Renal cortical epithelial cell (primary cell): ENCODE measurements at places on chromosomes 2 and 18.

GRCh38 chr18:44508474-44508873 is 172.2 kb upstream of the SETBP1 start:
- DNase-seq: no peak

- peak; percentile 11 for DNase-seq
Measured at GRCh38 chr2:84776011-84776410, 104.9 kb downstream of the TRABD2A start.

DNA sequence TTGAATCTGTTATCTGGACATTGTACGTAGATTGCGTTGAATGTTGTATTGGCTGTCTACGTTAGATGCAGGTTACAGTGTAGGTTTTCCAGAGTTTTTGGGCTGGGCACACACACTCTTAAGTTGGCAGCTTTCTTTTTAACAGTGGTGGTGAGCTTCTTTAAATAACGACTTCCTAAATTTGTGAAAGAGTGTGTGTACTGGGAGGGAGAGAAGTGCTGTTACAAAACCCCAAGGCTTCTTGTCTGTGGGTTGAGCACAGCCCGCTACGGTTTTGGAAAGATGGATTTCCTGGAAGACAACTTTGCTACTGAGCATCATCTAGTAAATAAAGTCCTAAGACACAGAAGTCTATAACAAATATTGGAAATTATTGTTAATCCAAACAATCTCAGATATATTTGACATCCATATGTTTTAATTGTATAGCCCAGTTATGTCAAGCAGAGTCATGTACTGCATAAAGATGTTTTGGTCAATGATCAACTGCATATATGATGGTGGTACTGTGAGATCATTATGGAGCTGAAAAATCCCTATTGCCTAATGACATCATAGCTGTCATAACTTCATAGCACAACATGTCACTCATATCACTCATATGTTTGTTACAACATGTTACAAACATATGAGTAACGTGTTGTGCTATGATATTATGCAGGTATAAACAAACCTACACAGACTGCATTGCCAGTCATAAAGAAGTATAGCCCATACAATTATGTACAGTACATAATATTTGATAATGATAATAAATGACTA is 7.9 kb upstream of the THUMPD2 start:
- DNase-seq: no peak

GRCh38 chr18:45806226-45806625 is 19.2 kb upstream of the SIGLEC15 start:
- peak; percentile 36 for DNase-seq

DNA sequence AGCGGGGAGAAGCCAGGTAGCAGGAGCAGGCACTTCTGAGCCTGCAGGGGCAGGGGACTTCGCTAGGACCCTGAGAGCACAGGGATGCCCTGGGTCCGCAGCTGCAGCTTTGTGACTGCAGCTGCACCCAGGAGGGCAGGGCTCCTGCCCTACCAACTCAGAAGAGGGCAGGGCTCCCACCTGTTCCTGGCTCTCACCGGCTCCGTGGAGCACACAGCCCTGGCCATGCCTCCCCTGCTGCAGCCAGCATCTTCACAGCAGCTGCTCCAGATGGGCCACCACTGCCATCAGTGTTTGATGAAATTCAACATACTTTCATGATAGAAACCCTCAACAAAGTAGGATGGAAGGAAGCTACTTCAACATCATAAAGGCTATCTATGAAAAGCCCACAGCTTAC is 92.7 kb downstream of the FAM210A start:
- no peak for DNase-seq

DNA sequence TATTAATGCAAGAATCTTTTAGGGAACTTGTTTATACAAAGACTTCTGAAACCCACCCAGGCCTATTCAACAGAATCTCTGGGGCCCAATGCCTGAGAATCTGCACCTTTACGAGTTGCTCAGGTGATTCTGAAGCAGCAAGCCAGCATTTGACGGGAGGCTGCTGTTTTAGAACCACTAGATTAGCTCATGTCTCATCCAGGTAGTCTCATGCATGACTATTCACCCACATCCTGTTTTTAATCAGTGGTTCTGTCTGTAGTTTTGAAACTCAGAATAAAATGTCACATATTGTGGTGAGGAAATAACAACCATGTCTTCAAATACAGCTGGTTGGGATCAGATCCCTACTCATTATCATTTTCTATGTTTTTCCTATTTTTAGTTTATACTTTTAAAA is 39.5 kb downstream of the CYTIP start:
- peak; percentile 75 for DNase-seq

DNA sequence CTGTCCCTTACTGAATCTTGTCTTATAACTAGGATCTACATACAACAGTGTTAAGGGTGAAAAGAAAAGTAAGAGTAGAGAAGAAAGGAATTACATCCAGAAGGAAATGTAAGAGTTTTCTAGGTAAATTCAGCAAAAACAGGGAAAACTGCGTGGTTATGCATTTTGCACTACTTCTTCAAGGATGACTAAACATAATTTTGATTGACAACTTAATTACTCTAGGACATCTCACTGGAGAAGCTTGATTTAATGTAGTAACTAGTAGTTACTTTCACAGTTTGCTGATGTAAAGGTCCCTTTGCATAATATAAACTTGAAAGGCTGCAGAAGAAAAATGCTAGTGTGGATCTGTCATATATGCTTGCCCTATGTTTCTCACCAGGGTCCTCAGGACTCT is 213.4 kb upstream of the CYP26B1 start:
- no peak for DNase-seq

GRCh38 chr2:15177103-15177502 is 384.0 kb downstream of the NBAS start:
- peak; percentile 95 for DNase-seq

- no peak for DNase-seq
Measured at GRCh38 chr18:13987956-13988355, 72.6 kb upstream of the MC2R start.

- no peak for DNase-seq
Measured at GRCh38 chr18:49142216-49142615, 191.5 kb upstream of the SMAD7 start.

GRCh38 chr2:168667156-168667555 is 135.3 kb upstream of the NOSTRIN start:
- no peak for DNase-seq

DNA sequence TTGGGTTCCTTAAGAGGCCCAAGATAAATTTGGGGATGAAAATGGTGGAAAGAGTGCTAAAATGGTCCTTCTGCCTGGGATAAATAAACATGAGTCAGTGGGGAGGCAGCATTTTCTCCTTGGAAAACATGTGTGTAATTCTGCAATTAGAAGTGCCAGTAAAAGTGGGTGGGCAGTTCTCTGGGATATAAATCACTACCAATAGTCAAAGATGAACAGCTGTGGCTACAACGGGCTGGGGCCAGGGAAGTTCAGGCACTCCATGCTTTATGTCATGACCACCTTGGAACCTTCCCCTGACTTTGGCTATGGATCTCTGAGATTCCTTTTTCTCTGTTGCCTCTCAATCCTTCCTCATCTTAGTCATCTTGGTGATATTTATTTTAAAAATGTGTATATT is 56.5 kb upstream of the CYRIA start:
- DNase-seq: no peak

- no peak for DNase-seq
Measured at GRCh38 chr2:237686659-237687136, 59.3 kb downstream of the LRRFIP1 start.

DNA sequence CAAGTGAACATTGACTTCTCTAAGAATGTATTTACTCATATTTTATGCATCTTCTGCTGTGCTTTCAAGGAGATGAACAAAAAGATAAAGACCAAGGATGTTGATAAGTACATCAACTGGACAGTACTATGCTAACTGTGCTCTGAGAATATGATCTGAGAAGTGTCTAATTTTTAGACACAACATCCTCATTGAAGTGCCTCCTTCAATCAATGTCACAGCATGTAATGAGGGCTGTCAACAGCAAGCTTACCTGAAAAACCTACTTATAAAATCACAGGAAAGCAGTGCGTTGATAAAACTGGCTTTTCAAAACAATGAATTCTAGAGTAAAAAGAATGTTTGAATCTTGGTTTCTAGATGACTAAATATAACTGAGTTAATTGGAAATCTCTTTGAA is 452.9 kb upstream of the DSEL start:
- DNase-seq: no peak

GRCh38 chr18:24885276-24885675 is 424.8 kb downstream of the HRH4 start:
- no peak for DNase-seq

- no peak for DNase-seq
Measured at GRCh38 chr18:5452943-5453443, 90.8 kb downstream of the EPB41L3 start.

- DNase-seq: peak; percentile 25
Measured at GRCh38 chr2:37167636-37168180, 10.9 kb upstream of the EIF2AK2 start.

- no peak for DNase-seq
Measured at GRCh38 chr2:200130762-200131166, 175.4 kb downstream of the MAIP1 start.

GRCh38 chr2:240179186-240179815 is 38.8 kb upstream of the OTOS start:
- DNase-seq: no peak

DNA sequence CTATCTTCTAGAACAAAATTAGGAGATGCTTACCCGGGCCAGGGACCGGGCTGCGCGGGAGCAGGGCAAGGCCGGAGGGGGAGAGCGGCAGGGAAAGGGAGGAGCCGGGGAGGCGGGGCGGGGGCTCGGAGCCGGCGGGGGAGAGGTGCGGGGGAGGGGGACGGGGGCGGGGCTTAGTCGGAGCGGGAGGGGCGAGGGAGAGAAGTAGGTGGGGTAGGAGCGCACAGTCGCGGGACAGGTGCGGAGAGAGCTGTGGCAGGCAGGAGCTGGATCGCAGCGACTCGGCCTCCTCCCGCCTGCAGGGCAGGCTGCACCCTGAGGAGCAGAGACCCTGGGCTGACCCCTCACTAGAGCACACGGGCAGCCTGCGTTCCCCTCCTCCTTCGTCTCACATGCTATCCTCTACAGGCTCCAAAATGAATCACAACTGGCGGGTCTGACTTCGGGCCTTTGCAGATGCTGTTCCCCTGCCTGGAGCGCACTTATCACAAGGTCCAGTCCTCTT is 290.3 kb downstream of the CELF4 start:
- no peak for DNase-seq

- DNase-seq: no peak
Measured at GRCh38 chr2:164933671-164934189, 21.6 kb downstream of the SLC38A11 start.

DNA sequence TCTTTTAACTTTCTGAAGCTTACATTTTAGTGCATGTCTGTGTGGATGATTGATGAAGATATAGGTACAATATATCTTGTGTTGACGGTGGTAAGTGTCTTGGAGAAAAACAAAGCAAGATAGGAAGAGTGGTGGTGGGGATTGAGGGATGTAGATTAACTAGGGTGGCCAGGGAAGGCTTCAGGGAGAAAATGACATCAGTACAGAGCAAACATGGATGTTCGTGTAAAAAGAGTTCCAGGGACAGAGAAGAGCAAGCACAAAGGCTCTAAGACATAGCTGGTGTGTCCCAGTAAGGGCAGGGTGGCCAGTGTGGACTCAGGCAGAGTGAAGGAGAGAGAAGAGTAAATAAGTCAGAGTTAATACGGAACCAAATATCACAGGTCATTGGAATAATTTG is 2.7 kb upstream of the CERS6 start:
- no peak for DNase-seq

DNA sequence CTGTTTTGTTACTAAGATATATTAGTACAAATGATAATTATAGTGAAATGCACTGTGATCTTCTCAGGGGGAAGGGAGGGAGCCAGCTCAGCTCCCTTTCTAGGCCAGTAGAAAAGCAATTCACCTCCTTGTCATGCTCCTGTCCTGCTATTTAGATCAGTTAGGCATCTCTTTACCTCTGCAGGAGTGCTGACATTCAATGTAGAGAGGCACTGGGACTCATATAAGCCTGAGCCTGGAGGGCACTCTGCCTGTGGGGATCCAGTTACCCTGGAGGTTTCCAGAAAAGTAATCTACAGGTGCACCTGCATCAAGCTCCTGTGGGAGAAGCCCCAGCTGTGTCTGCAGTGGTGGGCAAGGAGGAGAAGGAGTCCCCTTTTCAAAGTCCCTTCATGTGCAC is 277.0 kb downstream of the CPS1 start:
- DNase-seq: no peak

DNA sequence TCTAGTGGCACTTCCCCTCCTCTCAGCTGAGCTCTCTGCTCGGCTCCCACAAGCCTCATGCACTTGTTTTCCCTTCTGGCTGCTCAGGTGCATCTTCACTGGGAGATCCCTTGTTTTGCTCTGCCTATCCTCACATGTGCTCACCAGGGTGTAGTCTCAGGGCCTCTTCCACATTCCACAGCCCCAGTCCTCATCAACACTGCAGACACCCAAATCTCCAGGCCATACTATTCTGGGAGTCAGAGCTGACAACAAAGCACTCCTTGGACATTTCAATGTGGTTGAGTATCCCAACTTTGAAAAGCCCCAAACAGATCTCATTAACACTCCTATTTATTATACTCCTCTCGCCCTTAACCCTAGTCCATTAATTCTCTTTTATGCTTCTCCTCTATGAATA is 71.3 kb downstream of the CCDC93 start:
- no peak for DNase-seq

DNA sequence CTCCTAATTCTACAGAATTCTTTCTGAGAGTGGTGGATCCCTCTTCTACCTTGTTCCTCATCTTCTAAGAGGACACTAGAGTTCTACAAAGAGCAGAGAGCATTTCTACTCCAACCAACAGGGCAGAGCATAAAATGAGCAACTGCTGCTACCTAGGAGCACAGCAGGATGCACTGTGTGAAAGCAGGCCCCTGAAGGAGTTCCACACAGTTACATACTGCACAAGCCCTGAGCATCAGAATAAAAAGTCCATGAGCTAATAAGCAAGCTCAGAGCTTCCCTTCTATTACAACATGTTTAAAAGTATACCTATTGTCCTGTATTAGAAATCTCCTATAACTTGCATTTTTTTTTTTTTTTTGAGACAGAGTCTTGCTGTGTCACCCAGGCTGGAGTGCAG is 8.4 kb downstream of the FHL2 start:
- no peak for DNase-seq

- no peak for DNase-seq
Measured at GRCh38 chr2:214896274-214896673, 86.8 kb upstream of the BARD1 start.

DNA sequence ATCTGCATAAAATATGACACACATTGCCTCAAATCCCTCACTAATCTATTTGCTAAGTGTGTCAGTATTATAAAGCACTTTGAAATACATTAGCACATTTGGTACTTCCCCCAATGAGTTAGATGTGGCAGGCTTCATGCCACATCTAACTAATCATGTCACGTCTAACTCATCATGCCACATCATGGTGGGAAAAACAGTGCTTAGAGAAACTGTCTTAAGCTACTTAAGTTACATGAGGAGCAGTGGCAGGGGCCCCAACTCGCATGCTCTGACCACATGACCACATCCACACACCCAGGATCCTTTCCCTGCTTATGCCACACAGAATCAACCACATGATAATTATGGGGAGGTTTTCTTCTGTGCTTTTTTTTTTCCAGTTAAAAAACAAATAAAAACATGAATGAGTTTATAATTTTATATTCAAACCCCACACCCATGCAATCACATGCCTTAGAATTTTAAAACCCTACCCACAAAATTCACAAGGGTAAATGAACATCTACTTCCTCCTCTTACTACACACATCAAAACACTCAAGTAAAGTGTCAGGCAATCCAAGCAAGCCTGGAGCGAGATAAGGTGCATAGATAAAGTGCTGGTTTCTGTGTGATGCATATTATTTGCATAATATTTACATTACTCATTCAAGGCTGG is 1.6 kb downstream of the ABCA12 start:
- DNase-seq: peak; percentile 77
